ENCODE measurements at places on chromosomes 12 and 14.

GRCh38 chr14:38786921-38787320, 316.1 kb downstream of the SEC23A start:
- no peak for DNase-seq

DNA sequence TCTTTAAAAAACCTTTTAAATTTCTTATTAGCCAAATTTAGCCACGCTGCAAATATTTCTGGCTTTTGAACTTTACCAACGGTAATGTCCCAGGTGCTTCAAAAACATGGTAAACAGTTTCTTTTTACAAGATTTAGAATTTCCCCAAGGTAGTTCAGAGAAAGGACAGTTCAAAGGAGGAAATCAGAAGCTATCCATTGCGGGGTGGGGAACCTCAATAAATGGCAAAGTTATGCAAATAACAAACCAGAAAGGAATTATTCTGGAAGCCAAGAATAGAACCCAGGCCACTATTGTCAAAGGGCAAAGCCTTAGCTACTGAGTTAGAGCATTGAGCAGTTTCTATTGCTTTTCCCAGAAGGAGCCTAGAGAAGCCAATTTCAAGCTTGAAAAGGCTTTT, 62.3 kb downstream of the PDE6H start:
- no peak for DNase-seq

- DNase-seq = no peak
These were observed 67.8 kb downstream of the FLRT2 start for GRCh38 chr14:85597701-85598100.

DNA sequence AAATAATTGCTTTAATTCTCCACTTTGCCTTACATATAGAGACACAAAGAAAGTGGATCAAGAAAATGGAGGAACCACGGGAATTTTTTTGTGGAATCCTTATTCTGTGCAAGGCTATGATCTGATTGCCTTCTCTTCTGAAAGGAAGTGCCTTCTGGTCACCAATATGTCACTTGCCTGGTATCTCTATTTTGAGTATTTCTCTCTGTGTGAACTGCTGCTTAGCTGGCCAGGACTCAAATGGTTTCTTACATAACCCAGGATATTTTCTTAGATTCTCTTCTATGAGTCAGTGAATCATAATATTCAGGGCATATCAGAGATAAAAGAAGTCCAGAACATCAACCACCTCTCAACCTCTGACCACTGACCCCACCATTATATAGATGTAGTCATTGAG, 156.1 kb downstream of the DIO2 start:
- DNase-seq = no peak

GRCh38 chr14:97443412-97443811, 646.2 kb downstream of the VRK1 start:
- DNase-seq = no peak

DNA sequence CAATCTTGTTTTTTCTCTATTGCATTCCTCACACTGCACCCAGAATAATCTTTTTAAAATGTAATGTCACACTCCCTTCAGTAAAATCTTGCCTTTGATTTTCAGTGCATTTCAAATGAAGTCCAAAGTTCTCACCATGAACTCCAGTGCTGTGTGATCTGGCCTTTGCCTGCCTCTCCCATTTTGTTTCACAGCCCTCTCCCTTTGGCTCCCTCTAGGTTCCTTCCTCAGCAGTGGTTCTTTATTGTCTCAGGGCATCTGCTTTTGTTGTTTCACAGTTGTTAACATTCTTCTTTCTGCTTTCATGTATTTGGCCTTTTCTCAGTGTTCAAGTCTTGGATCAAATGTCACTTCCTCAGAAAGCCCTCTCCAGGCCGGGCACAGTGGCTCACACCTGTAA, 84.5 kb upstream of the AMN1 start:
- no peak for DNase-seq

DNA sequence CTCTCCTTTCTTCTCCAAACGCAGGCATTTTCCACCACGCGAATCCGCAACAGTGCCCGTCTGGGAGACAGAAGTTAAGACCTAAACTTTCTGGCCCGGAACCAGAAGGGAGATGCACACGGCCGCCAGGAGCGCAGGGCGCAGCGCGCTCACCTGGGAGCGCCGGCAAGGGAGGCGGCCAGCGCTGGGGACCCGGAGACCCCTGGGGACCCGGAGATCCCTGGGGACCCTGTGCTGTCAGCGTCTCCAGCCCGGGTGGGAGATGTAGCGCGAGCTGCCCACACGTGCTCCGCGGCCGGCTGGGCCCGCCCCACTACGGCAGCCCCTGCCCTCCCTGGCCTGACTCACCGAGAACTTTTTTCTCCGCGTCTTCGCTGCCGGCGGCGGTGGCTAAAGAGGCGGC, 620 bp downstream of the YBX3 start:
- peak; percentile 58 for DNase-seq

- no peak for DNase-seq
These were observed 23.4 kb downstream of the G2E3 start for GRCh38 chr14:30582376-30582775.

DNA sequence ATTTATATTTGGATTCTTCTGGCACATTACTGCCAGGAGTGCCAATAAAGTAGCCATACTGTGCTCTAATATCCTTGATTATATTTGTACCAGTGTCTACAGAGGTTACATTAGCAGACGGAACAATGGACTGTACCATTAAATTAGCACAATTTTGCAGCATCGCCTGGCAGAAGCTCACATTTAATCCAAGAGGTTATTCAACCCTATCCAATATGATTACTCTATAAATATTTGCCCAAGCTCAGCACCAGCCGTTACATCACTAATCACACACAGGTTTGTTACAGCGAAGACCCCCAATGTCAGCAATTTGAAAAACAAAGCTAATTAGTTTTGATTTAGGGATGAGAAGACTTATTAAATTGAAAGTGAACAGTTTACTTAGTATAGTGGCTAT, 16.9 kb upstream of the MGST1 start:
- DNase-seq = no peak

GRCh38 chr12:13368971-13369370, 172.4 kb downstream of the EMP1 start:
- DNase-seq = no peak

- no peak for DNase-seq
These were observed 1.1 kb upstream of the UBC start for GRCh38 chr12:124915239-124916236.

DNA sequence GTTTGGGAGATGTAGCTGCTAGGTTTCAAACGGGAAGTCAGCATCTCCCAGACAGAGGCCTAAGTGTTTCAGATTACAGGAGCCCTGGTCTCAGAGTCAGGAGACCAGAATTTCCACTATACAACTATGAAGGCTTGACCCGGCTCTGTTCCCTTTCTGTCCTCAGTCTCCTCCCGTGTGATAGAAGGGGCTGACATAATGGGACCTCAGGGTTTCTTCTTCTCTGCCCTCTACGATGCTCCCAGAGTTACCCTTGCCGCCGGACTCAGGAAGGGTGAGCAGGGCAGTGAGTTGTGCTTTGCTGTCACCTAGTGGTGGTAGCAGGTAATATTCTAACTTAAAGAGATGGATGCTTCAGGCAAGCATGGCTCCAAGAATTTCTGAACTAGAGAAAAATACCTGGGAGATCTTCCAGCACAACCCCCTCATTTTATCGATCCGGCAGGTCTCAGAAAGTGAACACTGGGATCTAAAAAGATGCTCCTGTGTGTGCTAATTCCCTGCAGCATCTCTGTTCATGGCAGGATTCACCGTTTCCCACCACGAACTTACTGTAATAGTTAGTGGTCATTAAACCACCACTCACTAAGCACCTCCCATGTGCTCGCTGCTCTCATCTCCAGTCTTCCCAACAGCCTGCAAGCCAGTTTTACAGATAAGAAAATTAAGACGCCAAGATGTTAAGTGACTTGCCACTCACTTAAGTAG, 84.4 kb downstream of the VWF start:
- peak; percentile 63 for DNase-seq

GRCh38 chr12:11882301-11883019, 188.3 kb upstream of the BCL2L14 start:
- DNase-seq = no peak

DNA sequence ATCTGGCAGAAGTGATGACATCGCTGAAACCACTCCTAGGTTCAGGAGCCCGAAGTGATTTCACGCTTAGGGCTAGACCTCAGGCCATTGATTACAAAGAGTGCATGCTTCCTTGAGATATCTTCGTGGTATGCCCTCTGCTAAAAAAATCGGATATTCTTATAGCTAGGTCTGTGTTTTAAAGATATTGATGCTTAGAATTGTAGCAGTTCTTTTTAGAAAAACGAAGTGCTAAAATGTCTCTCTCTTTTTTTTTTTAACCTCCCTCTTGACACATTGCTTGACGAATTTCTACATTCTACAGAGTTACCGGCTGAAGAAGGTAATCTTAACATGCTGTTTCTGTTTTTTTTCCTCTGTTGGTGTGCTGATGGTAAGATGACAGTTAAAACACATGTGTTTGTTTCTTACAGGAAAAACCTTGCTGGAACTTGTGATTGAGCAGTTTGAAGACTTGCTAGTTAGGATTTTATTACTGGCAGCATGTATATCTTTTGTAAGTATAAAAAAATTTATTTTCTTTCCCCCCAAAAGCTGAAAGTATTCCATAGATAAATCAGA, 1.3 kb downstream of the ATP2A2 start:
- DNase-seq = no peak

DNA sequence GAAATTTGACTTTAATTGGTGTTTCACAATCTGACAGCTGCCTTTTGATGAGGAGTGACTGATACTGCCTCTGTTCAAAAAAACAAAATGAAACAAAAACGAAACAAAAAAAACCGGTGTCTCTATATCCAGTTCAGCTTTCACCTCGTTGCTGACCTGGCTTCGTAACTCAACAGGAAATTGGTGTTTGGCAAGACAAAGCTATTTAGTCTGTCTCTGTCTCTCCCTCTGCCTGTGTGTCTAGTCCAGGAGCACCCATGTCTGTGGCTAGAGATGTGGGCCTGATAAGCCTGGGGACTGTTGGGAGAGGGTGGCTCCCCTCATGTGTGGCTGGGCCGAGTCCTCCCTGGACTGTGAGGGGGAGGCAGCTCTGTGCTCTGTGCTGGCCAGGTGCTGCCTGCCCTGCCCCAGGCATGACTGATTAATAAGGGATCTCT, 11.3 kb downstream of the CACNA1C start:
- DNase-seq = no peak

DNA sequence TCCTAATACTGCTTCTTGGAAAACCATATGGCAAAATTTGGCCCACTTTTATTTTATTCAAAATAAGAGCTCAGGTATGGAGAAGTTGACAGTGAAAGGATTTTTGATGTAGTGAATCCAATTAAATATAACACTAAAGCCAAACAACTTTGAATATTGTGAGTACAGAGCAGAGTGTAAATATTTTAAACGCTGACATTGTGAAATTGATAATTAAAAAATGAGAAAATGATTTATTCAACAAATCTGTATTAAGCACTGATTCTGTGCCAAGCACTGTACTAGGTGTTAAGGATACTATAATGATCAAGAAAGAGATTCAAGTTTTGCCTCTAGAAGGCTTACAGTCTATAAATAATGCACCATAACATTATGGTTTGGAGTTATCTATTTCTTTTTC, 50.5 kb downstream of the ATL1 start:
- no peak for DNase-seq

DNA sequence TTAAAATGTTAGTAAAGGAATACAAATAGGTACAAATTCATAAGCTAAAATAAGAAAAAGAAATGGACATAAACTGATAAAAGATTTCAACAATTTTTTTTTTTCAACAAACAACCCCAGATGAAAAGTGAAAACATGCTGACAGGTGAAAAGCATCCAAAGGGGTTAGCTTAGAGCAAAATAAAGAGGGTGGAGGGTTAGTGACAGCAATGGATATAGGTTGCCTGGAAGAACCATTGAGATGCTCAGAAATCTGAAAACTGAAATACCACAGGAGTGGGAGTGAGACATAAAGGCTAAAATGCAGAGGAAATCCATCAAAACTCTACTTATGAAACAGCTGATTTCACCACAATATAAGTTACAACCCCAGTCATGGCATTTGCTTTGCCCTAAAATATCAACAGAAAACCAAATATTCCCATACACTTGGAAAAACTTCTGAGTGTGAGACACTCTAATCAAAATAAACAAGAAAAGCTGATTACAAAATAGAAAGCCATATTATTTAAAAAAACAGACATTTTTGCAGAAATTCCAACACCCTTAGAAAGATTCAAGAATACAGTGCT, 136.3 kb upstream of the PLEKHG7 start:
- DNase-seq = no peak

DNA sequence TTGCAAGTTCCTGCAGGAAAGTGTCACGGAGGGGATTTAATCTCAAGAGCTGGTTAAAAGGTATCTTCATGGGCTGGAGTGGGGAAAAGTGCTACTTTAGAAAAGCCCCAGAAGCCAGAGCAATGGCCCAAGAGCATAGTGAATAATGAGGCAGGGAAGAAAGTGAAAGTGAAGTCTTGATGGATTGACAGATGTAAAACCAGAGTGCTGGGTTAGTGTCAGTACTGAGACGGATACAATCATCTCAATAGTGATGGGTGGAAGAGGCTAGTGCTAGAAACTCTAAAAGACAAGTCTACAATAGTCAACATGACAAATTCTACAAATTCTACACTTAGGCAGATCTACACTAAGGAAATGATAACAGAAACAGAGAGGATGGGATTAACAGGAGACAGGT, 68.1 kb downstream of the CIT start:
- DNase-seq = no peak

GRCh38 chr12:56723352-56723751, 1.7 kb downstream of the NACA start:
- no peak for DNase-seq

DNA sequence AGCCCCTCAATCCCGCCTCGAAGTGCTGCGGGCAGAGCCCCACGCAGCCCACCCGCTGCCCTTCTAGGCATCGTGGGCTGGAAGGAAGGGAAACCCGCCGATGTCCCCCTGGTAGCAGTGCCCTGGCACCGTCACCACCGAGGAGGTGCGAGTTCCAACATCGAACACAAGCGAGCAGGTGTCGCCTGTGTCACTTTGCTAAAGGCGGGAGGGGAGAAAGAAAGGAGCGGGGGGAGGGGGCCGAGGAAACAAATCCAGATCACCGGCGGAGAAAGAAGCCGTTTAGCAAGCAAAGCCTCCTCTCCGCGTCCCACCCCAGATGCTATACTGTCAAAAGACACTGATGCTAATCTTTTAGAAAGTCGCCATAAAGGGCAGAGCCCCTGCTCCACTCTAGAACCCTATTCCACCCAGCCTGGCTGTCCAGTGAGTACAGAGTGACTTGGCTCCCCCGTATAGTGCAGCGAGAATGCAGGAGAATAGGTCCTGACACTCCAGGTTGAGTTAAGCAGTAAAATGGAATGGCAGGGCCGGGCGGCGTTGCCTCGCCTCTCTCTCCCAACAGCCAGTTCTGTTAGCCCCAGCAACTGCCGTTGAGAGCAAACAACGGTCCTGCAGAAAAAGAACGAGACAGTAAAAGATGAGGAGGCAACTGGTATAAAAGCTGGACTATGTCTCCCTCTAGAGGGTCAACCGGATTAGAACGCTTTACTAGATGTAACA, 67.9 kb upstream of the USP15 start:
- peak; percentile 76 for DNase-seq
